ENCODE measurements at places on chromosomes 5 and 9. TPM values are rescaled to one million over a fixed set of nuclear protein-coding genes. Genes with fewer than 3 reads are reported as not detected.

GRCh38 chr5:156598964-156599363, 251.1 kb upstream of the PPP1R2B start:
- H3K4me1 ChIP-seq, result no peaks in the 10 kb centered on the region
- H3K27ac ChIP-seq, result no peak overlapping the region
- H3K36me3 ChIP-seq, result no peaks in the 10 kb centered on the region
- no peaks in the 10 kb centered on the region for H3K27me3 ChIP-seq
- H3K4me3 ChIP-seq, result no peak overlapping the region
- DNase-seq, result no peak

- no peaks in the 10 kb centered on the region for H3K27me3 ChIP-seq
- H3K36me3 ChIP-seq, result no peaks in the 10 kb centered on the region
- no peak for DNase-seq
- H3K27ac ChIP-seq, result no peak overlapping the region
- no peak overlapping the region for H3K4me3 ChIP-seq
These were observed 335.0 kb downstream of the PDE4D start for GRCh38 chr5:59558501-59558900.

GRCh38 chr9:100441911-100442361, 15.0 kb downstream of the MSANTD3 start:
- no peak for DNase-seq
- no peaks in the 10 kb centered on the region for H3K4me1 ChIP-seq
- H3K27ac ChIP-seq, result no peak overlapping the region
- H3K4me3 ChIP-seq, result no peak overlapping the region

DNA sequence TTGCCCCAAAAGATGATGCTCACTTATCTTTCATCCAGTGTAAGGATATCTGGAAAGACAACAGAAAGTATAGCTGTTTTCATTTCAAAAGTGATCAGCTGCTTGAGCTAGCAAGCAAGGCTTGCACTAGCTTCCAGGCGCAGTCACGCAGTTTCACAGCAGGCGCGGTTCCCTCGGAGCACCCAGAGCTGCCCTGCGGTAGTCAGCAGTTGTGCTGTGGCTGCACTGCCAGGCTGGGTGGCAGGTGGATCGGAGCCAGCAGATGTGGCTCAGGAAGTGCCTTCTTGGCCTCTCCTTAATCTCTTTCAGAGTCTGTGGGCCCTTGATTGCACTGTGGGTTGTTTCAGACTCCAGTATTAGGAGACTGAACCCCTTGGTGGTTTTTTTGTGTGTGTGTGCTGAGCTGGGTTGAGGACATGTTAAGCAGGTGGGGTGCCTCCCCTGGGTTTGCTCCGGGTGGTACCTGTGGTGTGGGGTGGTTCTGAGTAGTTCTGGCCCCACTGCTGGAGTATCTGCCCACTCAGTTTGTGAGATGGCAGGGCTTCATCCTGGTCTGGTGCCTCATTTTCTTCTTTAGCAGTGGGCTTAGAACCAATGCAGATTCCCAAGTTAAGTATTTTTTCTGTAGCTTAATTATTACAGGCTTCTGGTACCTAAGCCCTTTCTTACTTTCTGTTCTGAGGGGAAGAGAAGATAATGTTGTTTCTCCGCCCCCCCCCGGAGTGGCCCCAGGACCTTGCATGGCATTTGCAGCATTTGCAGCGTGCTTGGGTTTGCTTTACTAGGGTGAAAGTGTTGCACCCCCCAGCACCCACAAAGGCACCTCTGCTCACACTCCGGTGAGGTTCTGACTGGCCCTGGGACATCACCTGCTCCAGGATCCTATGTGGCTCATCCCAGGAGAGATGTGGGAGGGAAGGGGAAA, 16.4 kb downstream of the TENT4A start:
- H3K27ac ChIP-seq, result no peak overlapping the region
- H3K4me3 ChIP-seq, result no peak overlapping the region
- peaks cover 37% of the 10 kb centered on the region for H3K4me1 ChIP-seq
- H3K36me3 ChIP-seq, result no peaks in the 10 kb centered on the region
- no peaks in the 10 kb centered on the region for H3K27me3 ChIP-seq
- DNase-seq, result no peak

The SLC36A1 gene
- total RNA-seq, result 6.0 TPM

Measured in astrocyte (in vitro differentiated cells and primary cell).